Mesothelial cell of epicardium (in vitro differentiated cells): ENCODE measurements at places on chromosomes 7 and 10.
A peak's percentile ranks its signal among the peaks of the same experiment; 100 is the strongest.

DNA sequence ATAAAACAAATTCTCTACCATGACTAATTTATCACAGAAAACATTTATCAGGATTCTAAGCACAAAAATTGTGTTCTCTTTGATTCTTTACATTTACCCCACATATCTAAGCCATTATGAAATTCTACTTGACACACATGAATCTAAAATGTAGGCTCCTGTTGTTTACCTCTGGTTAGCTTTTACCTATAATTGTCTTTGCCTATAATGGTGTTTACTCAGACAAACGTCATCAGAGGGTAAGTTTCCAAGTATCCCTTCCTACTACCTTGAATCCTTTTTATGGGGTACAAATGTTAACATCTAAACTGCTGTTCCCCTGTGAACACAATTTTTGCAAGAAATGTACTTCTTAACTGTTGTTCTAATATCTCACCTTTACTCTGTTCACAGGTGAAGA lies 63.5 kb downstream of the MINDY3 start:
- no peak overlapping the region for H3K4me3 ChIP-seq
- H3K4me1 ChIP-seq: peaks cover 13% of the 10 kb centered on the region
- peaks cover 28% of the 10 kb centered on the region for H3K36me3 ChIP-seq
- no peaks in the 10 kb centered on the region for H3K27me3 ChIP-seq
- no peak for DNase-seq
- H3K27ac ChIP-seq: no peak overlapping the region

- no peak for DNase-seq
- H3K36me3 ChIP-seq: no peaks in the 10 kb centered on the region
- H3K4me1 ChIP-seq: peaks cover 18% of the 10 kb centered on the region
- no peak overlapping the region for H3K4me3 ChIP-seq
Measured at GRCh38 chr10:133226251-133226808, 3.7 kb upstream of the UTF1 start.

GRCh38 chr7:148972375-148972774 lies 55.9 kb downstream of the PDIA4 start:
- H3K36me3 ChIP-seq: no peaks in the 10 kb centered on the region
- H3K4me1 ChIP-seq: no peaks in the 10 kb centered on the region
- no peak for DNase-seq
- no peak overlapping the region for H3K4me3 ChIP-seq
- no peak overlapping the region for H3K27ac ChIP-seq

DNA sequence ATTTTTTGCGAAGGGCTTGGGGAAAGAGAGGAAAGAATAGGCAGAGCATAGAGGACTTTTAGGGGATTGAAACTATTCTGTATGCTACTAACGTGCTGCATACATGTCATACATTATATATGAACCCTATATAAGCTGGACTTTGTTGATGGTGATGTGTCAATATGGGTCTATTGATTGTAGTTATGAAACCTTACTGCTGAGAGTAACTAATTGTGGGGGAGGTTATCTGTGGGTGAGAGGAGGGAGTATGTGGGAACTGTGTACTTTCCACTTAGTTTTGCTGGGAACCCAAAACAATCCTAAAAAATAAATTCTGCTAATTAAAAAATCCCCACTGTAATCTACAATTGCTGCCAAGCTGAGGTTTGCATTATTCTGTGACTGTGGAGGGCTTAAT lies 15.3 kb upstream of the CYP2C19 start:
- no peaks in the 10 kb centered on the region for H3K27me3 ChIP-seq
- H3K36me3 ChIP-seq: no peaks in the 10 kb centered on the region
- H3K4me3 ChIP-seq: no peak overlapping the region

DNA sequence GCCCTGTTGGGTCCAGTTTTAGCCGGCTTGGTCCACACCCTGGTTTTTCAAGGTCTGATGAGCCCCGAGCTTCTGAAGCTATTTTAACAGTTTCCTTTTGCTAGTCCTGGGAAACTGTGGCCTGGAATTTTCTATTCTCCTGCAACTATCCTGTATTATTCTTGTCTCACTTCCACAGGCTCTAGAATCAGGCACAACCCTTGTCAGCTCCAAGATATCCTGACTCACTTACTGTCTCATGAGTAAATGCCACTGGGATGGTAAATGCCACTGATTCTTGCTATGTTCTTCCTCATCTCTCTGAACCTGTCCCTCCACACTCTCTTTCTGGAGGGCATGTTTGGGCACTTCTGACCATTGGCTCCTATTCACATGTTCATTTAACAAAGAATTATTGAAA lies 611.5 kb upstream of the IGFBP3 start:
- no peak overlapping the region for H3K4me3 ChIP-seq
- H3K36me3 ChIP-seq: peaks cover 50% of the 10 kb centered on the region
- H3K27me3 ChIP-seq: no peaks in the 10 kb centered on the region
- DNase-seq: no peak
- peak overlapping the region; percentile 65 for H3K27ac ChIP-seq

DNA sequence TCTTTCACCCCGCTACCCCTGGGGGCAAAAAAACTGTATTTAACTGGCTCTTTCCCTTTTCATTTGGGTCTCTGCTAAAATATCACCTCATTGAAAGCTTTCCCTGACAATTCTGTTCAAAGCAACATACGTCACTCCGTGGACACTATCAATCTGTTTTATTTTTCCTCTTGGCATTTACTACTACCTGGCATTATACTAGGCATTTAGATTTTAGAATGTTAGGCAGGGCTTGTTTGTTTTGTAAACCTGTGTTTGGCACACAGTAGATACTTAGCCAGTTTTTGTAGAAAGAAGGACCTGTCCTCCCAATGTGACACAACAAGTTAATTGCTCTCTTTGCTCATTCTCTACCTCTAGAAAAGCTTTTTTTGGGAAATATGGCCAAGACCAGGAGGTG lies 26.5 kb upstream of the PDK4 start:
- no peaks in the 10 kb centered on the region for H3K36me3 ChIP-seq
- H3K4me3 ChIP-seq: no peak overlapping the region
- H3K4me1 ChIP-seq: no peaks in the 10 kb centered on the region
- H3K27ac ChIP-seq: no peak overlapping the region
- DNase-seq: no peak
- H3K27me3 ChIP-seq: peaks cover 37% of the 10 kb centered on the region

- no peak for DNase-seq
- no peak overlapping the region for H3K27ac ChIP-seq
- peaks cover 53% of the 10 kb centered on the region for H3K27me3 ChIP-seq
- H3K4me1 ChIP-seq: peaks cover 11% of the 10 kb centered on the region
- H3K4me3 ChIP-seq: no peak overlapping the region
- no peaks in the 10 kb centered on the region for H3K36me3 ChIP-seq
Measured at GRCh38 chr7:129790136-129790535, 162.6 kb downstream of the UBE2H start.

GRCh38 chr10:28892818-28893547 lies 215.7 kb downstream of the BAMBI start:
- peaks cover 4% of the 10 kb centered on the region for H3K36me3 ChIP-seq
- no peak overlapping the region for H3K4me3 ChIP-seq
- H3K27me3 ChIP-seq: no peaks in the 10 kb centered on the region
- H3K27ac ChIP-seq: peak overlapping the region; percentile 86
- peaks cover 30% of the 10 kb centered on the region for H3K4me1 ChIP-seq

DNA sequence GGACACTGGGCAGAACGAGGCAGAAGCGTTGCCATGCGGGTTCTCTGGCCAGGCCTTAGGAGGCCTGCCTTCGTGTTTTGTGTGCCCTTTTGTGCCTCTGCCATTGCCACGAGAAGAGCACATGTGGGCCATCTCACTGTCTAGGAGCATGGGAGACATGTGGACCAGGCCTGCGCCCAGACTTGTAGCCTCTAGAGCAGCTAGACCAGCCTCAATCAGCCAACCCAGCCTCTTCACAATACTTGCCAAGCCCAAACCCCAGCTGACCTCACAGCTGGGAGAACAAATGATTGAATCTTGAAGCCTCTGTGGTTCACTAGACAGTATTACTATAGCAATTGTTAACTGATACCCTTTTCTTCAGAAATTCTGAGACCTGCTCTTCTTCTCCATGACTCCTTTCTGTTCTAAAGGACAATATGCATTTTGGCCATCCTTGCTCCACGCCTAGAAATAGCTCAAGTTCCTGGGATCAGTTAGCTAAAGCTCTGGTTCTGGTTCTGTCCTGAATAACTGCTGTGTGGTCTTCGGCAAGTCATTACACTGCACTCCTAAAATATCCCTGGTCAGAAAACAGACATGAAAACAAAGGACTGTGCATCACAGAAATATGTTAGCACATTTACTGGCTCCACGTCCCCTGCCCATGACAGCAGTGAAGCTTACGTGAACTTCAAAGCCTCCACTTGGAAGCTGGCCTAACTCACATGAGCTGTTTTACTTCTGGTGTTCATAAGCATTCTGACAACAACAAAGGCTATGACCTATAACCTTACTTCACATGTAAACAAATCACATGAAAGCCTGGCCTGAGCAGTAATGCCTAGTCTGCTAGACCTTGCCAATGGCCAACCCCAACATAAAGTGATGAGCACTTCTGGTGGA lies 72.3 kb upstream of the MKRN1 start:
- no peaks in the 10 kb centered on the region for H3K4me1 ChIP-seq
- H3K36me3 ChIP-seq: peaks cover 19% of the 10 kb centered on the region
- no peaks in the 10 kb centered on the region for H3K27me3 ChIP-seq

GRCh38 chr10:18021725-18022480 lies 70.2 kb downstream of the SLC39A12 start:
- H3K27me3 ChIP-seq: no peaks in the 10 kb centered on the region
- no peak overlapping the region for H3K4me3 ChIP-seq
- no peak for DNase-seq
- H3K27ac ChIP-seq: no peak overlapping the region

DNA sequence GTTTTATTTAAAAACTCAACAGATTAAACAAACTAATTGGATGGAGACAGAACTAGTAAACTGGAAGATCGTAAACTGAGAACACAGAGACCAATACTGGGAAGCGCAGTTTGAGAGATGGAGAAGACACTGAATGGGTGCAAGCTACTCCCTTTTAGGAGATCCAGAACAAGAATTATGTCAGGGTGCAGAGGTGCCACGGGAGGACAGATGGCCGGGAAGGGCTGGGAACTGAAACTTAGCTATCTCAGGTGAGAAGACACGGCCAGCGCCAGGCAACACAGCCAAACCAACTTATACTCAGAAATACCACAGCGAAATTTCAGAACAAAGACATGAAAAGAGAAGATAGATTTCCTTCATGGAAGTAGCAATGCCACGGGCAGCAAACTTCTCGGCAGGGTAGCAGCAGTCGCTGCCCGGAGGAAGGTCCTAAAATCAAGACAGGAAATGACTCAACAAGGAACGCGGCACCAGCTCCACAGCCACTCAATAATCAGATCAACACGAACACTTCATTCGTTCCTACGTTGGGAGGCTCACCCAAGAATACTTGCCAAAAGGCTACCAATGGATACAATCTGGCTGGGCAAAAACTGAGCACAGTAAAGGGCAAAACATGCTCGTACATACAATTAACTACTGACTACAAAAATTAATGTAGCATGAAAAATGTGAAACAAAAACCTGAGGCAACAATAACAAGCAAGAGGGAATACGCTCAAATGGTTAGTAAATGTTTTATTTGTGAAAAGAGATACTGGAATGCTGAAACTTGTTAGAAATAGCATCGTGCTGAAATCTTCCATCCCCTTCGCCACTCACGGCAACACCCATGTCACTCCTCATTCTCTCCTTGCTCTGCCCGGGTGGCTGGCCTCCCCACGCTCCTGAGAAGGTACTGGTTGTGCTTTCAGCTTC lies 2.2 kb upstream of the LRRC27 start:
- H3K27me3 ChIP-seq: no peaks in the 10 kb centered on the region
- no peak for DNase-seq
- peaks cover 34% of the 10 kb centered on the region for H3K4me1 ChIP-seq
- H3K4me3 ChIP-seq: peak overlapping the region; percentile 90
- peaks cover 17% of the 10 kb centered on the region for H3K36me3 ChIP-seq

DNA sequence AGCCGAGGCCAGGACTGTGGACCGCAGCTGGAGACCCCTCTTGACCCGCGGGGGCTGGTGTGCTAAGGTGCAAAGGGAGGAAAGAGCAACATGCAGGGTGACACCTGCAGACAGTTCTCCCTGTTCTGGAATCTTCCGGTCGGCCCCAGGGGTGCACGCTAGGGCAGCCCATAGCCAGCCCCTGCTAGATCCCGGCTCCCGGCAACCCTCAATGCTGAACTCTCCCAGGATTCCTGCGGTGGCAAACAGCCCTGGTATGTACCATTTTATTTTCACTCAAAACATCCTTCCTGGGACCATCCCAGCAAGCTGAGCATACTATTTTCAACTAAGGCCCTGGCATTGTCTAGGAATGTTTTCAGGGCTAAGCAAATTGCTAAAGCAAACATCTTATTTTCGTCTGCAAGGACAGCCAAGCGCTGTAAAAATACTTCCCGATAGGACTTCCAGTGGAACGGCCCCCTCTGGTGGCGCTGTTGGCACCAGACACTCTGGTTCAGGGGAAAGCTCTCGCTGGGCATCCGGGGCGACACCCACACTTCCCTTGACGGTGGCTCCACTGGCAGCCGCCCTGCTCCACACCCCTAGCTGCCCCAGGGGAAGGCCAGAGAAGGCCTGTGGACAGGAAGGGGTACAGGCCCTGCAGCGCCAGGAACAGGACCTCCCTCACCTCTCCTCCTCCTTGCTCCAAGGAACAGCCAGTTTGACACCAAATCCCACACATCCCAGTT lies 99.4 kb downstream of the CTBP2 start:
- H3K27ac ChIP-seq: peak overlapping the region; percentile 94
- peaks cover 87% of the 10 kb centered on the region for H3K4me1 ChIP-seq
- H3K36me3 ChIP-seq: peaks cover 14% of the 10 kb centered on the region

DNA sequence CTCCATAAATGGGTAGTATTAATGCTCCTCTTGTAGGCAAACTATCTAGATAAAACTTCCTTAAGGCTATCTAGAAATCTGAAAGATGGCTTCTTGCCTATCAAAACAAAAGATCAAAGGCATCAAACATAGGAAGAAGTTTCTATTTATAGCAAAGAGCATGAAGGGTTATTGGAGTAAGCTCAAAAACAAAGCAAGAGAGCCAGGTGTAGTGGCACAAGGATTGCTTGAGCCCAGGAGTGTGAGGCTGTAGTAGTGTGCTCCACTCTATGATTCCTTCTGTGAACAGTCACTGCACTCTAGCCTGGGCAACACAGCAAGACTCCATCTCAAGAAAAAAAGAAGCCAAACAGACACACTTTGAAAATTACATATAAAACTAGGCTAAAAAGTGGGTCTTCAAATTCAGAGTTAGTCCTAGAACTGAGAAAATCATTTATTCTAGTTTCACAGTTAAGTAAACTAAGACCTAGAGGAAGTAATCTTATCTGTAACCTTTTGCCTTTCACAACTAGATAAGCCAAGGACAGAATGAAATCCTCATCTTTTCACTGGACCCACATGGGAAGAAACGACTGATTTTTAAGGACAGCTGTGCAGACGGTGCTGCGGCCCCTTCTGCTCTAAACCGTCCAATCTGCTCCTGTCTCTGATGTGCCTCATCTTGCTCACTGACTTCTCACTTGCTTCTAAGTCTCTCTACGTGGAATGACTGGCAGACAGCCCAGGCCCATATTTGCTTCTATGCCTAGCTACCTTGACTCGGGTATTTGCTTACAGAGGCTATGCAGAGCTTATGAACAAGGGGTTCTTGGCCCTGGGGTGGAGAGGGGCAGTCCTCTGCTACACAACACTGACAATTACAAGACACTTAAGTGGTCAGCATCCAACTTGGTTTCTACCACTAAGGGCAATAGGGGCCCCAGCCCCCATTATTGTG lies 50.0 kb downstream of the ESYT2 start:
- H3K27me3 ChIP-seq: no peaks in the 10 kb centered on the region
- no peak overlapping the region for H3K4me3 ChIP-seq
- no peak for DNase-seq
- peaks cover 12% of the 10 kb centered on the region for H3K4me1 ChIP-seq
- H3K36me3 ChIP-seq: no peaks in the 10 kb centered on the region
- H3K27ac ChIP-seq: peak overlapping the region; percentile 51

GRCh38 chr10:93701866-93702209 lies 554 bp downstream of the FRA10AC1 start:
- peaks cover 7% of the 10 kb centered on the region for H3K4me1 ChIP-seq
- no peak overlapping the region for H3K4me3 ChIP-seq
- DNase-seq: no peak
- H3K27ac ChIP-seq: no peak overlapping the region
